ENCODE measurements at places on chromosomes 7 and 10. TPM values are rescaled to one million over a fixed set of nuclear protein-coding genes. Genes with fewer than 3 reads are reported as not detected.

- no peak for DNase-seq
Observed at GRCh38 chr7:153382641-153383101, 623.1 kb downstream of the ACTR3B start.

DNA sequence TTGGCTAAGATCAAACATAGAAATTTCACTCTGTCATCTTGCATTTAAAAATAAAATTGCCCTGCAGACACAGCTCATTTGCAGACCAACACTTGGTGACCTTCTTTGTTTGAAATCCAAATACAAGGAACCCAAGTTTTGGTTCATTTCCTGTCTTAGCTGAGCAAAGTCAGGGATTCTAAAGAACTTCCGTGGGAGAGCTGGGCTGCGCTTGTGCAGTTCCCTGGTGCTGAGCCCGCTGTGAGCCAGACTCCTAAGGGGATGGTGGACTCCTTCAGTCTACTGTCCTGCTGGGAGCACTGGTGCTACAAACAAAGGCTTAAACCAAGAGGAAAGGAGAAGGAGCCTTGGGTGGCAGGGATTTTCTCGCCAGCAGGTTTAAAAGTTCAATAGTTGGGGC is 60.0 kb downstream of the MYOF start:
- no peak for DNase-seq

DNA sequence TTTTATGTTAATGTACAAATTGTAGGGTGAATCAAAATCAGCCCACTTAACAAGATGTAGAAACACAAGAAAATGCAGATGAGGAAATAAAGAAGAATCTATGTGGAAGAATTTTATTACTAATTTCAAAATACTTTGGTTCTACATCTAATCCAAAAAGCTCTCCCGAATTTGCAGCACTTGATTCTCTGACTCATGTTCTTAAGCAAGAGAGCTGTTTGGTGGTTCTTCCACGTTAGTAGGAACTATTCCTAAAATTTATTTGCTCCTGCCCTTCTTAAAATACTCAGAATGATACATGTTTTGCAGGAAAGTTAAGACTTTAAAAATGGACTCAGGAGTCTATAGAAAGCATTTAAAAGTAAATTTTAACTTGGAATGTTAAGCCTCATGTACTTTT is 91.8 kb downstream of the ZMYND11 start:
- DNase-seq, result no peak

DNA sequence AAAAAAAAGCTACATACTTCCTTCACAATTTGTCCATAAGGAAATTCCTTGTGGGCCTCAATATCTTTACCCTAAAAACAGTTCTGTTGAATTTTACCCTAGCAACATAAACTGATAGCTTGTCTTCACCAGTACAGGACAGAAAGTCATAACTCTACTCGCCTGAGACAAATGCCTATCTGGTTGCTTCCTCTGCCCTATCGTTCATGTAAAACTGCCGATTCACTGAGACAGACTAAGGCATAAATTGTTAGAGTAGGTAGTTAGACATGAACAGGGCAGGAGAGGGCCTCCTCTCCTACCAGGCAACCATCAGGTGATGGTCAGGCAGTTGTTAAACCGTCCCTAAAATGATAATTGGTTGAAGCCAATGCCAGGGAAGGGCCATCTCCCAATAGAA is 25.0 kb downstream of the IFIT3 start:
- no peak for DNase-seq

GRCh38 chr7:149642589-149642988 is 130.8 kb downstream of the ZNF467 start:
- no peak for DNase-seq

DNA sequence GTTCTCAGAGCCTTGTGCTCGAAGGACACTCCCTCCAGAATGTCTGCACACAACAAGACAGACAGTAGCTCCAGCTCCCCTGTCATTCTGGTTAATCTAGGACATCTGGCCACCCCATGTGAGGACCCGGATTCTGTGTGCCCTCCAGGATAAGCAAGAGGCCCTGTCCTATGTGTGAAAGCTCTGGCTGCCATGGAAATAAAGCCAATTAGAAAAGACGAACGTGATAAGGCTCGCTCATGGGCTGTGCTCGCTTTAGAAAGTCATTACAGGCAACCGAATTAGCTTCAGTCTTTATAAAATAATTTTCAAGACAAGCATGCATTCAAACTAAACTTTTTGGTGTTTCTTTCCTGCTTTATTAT is 263.4 kb downstream of the INHBA start:
- no peak for DNase-seq

GRCh38 chr7:69808391-69808790 is 210.1 kb downstream of the AUTS2 start:
- no peak for DNase-seq

- DNase-seq, result no peak
Observed at GRCh38 chr7:400901-401485, 111.0 kb downstream of the FOXL3 start.

- no peak for DNase-seq
Observed at GRCh38 chr7:106914018-106914607, 49.0 kb downstream of the PIK3CG start.

- DNase-seq, result no peak
Observed at GRCh38 chr7:46658281-46658680, 737.2 kb upstream of the IGFBP3 start.

GRCh38 chr10:61894133-61894532 is 7.4 kb upstream of the ARID5B start:
- DNase-seq, result no peak

DNA sequence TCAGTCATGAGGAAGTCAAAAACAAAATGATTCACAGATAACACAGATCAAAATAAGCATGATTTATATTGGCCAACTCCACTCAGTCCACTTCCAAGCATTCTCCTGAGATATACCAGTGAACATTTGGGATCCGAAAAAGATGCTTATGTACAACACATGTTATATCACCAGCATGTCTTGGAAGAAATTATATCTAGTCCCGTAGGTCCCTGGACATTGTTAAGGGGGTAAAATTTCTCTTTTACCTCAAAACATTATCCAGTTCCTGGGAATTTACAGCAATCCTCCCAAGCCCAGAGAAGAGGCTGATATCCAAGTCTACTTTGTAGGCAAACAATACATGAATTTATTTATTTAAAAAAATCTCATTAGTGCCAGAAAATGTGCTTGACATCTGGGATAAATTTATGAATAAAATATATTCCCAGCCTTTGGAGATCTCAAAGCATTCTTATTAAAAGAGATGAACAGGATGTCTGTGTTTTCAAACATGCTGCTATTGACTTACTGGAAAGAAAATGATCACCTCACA is 582.2 kb upstream of the ZWINT start:
- DNase-seq, result no peak

DNA sequence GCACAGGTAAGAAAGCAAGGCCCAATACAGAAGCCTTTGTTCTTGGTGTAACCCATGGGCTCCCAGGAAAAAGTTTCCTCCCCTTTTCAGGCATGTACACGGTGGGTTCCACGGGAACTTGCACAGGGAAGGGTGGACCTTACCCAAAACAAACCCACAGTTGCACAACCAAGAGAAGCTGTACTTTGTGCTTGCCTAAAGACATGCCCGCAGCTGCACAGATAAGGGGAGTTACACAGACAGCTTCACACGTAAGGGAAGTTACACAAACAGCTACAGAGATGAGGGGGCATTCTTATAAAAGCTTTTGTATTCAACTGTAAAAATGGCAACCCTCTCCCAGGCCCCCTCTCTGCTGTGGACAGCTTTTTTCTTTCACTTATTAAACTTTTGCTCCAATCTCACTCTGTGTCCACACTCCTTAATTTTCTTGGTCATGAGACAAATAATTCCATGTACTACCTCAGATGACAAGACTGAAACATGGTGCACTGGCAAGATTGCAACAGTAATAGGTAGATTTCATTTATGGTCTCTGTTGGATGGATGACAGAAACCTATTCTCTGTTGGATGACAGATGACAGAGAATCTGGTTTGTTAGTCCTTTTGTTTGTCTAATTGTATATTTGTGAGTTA is 72.9 kb downstream of the ATE1 start:
- DNase-seq, result no peak

- DNase-seq, result no peak
Observed at GRCh38 chr7:87027900-87028299, 31.6 kb downstream of the ELAPOR2 start.

- DNase-seq, result no peak
Observed at GRCh38 chr7:75913437-75913836, 1.5 kb upstream of the POR start.

GRCh38 chr7:4835398-4836205 is 26.2 kb downstream of the PAPOLB start:
- DNase-seq, result no peak

GRCh38 chr7:94303695-94304094 is 91.0 kb upstream of the COL1A2 start:
- DNase-seq, result no peak

- no peak for DNase-seq
Observed at GRCh38 chr10:31620226-31621151, 301.5 kb downstream of the ZEB1 start.

GRCh38 chr7:516606-517456 is 2.8 kb downstream of the PDGFA start:
- no peak for DNase-seq

- DNase-seq, result peak; percentile 70
Observed at GRCh38 chr10:12419262-12419847, 70.0 kb downstream of the CAMK1D start.

DNA sequence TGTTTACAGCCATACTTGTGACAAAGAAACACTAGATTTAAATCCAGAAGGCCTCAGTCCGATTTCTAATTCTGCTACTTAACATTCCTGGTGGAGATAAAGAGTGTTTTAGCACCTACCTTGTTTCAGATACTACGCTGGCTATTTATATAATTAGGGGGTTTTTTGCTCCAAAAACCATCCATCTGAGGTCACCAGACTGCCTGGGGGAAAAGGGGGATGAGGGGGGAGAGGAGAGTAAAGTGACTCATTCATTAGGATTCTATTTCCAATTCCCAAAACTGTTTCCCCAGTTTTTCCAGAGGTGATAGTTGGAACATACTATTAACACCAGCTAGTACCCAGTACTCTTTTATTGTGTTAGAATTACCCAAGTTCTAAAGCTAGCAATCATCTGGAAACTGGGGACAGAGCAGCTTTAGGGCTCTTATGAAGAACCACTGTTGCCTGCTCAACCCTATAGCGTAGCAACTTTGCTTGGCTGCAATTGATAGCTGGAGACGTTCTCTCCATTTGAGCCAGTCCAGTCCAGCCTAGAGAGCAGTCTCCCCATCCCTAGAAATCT is 6.6 kb downstream of the GCC1 start:
- DNase-seq, result no peak

DNA sequence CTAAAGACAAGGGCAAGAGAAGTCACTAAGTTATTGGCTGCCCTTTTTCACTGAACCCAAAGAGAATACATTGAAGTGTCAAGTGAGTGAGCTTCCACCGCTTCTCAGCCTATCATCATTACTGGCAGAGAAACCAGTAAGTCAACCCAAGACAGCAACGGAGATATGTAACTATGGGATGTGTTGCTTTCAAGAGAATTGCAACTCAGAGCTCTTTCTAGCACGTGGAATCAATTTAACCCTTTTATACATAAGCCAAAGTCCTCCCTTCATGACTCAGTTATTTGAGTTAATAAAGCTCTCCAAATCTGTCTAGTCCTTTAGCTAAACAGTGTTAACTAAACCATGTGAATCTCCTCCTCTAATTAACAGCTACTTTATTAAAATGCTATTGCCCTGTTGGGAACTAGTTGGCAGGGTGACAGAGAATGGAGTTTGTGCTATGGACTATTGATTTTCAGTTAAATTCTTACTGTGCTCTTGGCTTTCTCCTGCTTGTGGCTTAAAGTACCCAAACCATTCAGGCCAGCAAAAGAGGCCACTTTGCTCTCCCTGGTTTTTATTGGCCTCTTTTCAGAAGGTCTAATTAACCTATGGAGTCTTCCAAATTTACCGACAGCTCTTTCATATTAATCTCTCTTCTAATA is 287.7 kb downstream of the NRG3 start:
- no peak for DNase-seq

DNA sequence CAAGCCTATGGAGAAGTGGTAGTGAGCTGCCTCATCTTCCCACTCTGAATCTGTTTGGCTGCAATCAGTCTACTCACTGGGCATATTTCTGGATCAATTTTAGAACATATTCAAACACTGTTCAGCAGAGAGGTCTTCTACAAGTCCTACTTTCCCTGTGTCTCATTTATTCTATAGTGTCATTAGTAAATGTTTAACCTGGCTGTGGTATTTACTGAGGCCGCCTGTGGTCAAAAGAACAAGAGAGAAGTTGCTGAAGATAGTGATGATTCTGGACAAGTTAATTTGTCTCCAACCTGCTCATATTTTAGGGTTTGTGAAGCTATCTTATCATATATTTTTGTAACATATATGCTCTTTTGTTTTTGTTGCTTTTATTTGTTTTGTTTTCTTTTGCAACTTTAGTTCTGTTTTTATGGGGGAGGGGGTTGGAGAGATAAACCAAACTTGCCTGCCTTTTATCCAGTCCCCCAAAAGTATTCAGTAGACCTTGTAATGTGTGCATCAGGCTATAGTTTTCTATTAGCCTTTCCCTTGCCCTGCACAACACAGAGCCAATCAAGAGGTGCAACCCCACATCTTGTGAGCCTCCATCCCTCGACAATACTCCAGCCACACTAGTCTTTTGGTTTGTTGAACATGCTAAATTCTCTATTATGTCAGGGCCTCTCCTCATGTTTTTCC is 362.8 kb upstream of the MBL2 start:
- DNase-seq, result no peak

DNA sequence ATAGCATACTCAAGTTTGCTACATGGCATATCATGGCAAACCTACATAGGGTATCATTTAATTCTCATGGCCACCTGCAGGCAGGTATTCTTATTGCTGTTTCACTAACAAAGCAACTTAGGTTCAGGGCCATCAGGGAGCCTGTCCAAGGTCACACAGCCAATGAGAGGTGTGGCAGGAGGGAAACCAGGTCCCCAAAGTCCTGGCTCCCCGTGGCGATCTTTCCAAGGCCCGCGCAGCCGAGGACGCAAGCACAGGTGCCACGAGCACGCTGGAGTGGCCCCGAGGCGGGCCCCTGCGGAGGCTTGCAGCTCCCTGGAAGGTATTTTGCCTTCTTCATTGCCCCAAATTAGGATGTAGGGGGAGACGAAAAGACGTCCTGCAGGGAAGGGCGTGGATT is 20.8 kb downstream of the PRKAG2 start:
- no peak for DNase-seq

Gene LFNG
- 38.1 TPM for total RNA-seq

Gene TFPI2
- 2.9 TPM for total RNA-seq

Gene CRYGN
- total RNA-seq, result 0.74 TPM

Gene MALRD1
- not detected for total RNA-seq

Gene KCNIP2
- 4.3 TPM for total RNA-seq

Gene WEE2
- total RNA-seq, result not detected

Gene STN1
- total RNA-seq, result 28.9 TPM

Gene C10orf71
- total RNA-seq, result not detected

Gene PAX4
- not detected for total RNA-seq

Data from Panc1 (cell line).